Psoas muscle (tissue), 8 donors: ENCODE measurements at places on chromosomes 5 and 9. TPM values are rescaled to one million over a fixed set of nuclear protein-coding genes. Genes with fewer than 3 reads are reported as not detected.

KIF27 gene
- polyA plus RNA-seq = 0.73 TPM

HAVCR2 gene
- 0.48 TPM for polyA plus RNA-seq

FASTKD3 gene
- 7.8 TPM for polyA plus RNA-seq

TMEFF1 gene
- 0.08 TPM for polyA plus RNA-seq

ZNF367 gene
- 1.7 TPM for polyA plus RNA-seq

TPPP gene
- 1.8 TPM for polyA plus RNA-seq
